NCI-H1048 (cell line): ENCODE measurements at places on chromosomes 12 and 14.

DNA sequence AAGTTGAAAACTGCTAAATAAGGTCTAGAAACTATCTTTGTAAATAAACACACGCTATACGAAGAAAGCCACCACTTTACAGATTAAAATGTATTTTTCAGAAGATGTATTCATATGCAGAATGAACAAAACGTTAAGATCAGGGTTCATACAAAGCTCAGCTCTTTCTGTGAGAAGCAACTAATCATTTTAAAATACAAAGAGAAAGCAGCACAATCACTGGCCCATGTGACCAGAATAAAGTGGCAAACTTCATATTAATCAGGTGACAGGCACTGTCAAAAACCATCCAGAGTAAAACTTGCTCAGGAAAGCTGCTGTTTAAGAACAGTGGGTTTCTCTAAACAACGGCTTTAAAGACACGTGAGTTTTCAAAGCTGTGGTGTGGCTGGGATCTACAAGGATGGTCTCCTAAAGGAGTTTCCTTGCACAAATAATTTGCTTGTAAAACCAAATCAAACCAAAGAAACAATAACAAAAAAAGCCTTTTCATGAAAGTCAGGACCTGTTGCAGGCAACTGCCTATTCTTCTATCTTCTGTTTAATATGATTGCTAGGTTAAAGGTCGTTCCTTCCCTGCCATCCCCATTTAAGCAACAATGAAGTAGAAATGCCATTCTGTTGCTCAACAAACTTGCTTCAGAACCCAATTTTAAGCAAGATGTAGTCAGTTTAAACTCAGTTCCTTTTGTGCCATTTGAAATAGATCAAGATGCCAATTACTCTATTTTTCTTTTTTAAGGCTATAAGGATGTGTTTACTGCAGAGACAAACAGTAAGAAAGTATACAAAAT, 22.3 kb downstream of the SEL1L start:
- no peak for DNase-seq

DNA sequence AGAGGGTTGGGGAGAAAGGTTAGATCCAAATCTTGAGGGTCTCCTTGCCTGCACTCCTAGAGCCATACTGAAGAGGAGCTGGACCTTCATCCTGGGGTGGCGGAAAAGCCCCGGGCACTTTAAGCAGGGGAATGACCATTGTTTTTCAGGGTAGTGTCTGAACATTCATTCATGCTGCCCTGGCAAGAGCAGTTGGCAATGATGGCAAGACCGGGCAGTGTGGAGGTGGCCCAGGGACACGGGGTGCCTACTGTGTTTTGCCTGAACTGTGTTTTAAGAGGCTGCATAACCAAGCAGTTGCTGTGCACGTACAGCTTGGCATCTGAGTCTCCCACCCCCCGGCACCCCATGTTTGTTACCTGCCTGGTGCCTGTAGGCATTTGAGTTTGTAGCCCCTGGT, 14.7 kb downstream of the TPCN1 start:
- DNase-seq = no peak

DNA sequence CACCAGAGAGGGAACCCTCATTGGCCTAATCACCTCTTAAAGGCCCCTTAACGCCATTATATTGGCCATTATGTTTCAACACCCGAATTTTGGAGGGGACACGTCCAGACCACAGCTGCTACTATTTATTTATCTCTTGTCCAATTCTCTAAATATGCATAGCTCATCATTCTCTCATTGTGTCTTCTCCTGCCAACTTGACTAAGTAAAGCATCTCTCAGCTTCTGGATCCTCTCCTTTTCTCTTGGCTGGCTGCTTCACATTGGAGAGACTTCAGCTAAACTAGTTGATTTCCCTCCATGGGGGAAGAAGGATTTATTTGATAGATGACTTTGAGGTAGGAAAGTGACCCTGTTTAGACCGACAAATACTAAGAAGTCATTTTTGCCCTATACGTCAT, 120.4 kb upstream of the KRR1 start:
- no peak for DNase-seq

- no peak for DNase-seq
Measured at GRCh38 chr12:54579258-54579657, 9.2 kb downstream of the PPP1R1A start.

DNA sequence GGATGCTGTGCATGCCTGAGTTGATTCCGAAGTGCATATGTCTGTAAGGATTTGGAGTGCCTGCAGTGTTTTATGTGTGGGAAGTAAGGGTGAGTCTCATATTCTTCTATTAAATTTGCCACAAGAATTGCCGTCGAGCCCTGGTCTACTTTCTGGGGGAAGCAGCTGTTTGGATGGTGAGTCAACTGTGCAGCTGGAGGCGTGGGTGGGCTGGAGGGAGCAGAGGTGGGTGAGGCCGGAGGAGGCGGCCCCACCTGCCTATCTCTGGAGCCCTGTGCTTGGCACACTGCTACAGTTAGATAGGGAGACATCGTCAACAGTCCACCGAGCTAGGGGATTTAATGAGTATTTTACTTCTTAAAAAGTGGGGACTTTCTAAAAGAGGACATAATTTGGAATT, 9.7 kb downstream of the GLRX5 start:
- no peak for DNase-seq

GRCh38 chr12:23771240-23771949, 178.1 kb downstream of the SOX5 start:
- DNase-seq = no peak

DNA sequence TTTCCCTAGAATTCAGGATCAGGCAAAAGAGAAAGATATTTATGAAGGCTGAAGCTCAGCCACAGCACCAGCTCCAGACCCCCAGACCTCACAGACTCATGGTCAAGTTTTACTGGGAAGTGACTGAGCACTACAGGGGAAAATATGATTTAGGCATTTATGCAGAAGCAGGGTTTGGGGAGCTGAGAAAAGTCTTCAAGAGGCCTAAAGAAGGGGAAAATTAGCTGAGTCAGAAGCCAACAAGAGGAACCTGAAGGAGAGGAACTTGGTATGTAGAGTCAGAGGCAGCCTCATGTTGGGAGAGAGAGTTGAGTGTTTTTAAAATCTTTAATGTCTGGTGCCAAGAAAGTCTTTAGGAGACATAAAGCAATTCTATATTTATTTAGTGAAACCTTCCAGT, 63.0 kb downstream of the FOS start:
- no peak for DNase-seq

- DNase-seq = no peak
Measured at GRCh38 chr12:29414368-29414767, 33.4 kb upstream of the ERGIC2 start.

DNA sequence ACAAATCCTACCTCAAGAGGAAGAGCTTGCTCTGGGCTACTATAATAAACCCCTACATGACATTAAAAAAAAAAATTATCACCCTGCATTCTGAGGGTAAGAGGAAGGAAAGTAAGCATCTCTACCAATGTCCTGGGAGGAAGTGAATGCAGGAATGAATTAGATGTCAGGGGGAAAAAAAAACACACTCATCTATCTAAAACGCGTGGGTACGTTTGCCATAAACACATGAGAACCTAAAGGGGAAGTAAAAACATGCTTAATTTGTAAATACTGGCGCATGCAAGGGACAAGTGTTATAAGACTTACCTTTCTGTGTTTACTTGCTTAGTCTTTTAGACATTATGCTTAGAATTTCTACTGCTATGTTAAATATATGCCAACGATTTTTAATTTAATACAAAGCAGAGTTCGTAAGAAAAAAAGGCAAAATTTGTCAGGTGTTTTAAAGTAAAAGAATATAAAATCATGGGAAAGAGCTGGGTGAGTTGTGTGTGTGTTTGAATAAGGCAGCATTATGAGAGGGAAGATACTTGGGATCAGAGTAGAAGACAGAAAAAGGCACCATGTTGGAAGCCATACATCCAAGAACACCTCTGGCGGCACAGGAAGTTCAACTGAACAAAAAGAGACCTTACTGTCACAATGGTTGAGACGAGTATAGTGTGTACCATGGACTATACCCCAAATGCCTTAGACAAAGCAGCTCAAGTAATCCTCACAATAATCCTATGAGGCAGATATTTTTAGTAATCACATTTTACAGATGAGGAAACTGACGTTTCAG, 1.5 kb downstream of the TMED8 start:
- DNase-seq = no peak

DNA sequence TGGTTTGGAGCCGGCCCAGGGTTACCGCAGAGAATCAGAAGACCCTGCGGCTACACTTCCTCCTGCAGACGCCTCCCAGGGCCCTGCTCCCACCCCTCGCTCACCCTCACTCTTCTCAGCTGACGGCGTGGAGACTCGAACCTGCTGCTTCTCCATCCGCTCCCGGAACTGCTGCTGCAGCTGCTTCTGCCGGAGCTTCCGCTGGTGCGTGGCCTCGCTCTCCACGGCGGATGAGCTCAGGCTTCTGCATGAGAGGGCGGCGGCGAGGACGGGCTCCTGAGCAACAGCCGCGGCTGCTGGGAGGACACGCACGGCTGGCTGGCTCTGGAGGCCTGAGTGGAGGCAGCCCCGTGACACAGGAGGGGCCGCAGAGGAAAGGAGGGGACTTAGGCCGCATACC, 33.3 kb downstream of the RAD52 start:
- no peak for DNase-seq

DNA sequence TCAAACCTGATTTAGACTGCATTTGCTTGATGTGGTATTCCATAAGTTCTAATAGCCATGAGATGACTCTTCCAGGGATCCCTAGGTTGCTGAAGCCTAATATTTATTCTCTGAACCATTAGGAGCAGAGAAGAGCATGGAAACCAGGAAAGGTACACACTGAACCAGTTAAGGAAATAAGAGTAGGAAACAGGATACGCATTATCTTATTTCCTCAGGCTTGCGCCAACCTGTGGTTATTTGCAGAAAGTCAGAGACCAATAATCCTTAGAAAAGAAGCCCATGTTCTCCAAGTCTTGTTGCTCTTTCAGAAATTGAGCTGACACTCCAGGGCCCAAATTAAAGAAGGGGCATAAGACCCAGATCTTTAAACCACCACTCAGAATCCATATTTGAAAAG, 41.8 kb upstream of the SMUG1 start:
- no peak for DNase-seq

DNA sequence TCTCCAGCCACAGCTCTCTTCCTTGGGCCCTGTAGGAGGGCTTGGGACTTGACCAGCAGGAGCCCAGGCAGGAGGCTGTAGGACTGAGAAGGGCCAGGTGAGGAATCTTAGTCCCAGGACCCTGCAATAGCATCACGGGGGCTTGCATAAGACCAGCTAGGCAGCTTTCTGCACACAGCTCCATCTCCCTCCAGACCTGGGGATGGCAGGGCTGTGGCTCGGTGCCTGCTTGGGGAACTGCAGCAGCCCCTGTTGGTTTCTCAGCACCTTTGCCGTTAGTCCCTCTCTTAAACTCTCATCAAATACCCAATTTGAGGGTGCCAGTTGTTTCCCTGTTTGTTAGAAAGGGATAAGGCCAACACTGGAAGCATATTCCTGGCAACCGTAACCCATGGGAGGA, 14.3 kb downstream of the DIO3 start:
- DNase-seq = no peak

GRCh38 chr14:29905543-29905942, 22.1 kb downstream of the PRKD1 start:
- DNase-seq = no peak

DNA sequence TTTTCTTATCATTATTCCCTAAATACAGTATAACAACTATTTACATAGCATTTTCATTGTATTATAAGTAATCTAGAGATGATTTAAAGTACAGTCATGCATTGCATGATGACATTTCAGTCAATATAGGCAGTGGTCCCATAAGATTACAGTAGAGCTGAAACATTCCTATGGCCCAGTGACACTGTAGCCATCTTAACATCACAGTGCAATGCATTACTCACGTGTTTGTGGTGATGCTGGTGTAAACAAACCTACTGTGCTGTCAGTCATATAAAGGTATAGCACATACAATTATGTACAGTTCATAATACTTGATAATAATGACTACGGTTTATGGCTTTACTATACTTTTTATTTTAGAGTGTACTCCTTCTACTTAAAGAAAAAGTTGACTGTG, 13.3 kb downstream of the LLPH start:
- DNase-seq = no peak

- no peak for DNase-seq
Measured at GRCh38 chr14:66036547-66036946, 449.6 kb upstream of the CCDC196 start.

DNA sequence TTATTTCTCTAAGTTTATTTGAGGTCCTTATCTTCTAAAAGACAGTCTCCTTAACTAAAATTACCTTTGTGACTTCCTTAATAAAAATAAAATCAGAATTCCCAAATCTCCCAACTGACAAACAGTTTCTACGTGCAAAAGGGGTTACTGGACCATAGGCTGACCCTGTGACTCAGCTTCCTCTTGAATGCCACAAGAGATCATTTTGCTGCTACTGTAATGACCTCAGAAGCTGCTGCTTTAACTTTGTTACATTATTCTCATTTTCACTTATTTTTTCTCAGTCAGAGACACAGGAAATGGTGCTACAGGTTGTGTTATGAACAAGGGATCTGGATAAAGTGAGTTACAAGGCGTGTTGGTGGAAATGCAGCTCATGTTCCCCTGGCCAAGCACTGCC, 132.2 kb upstream of the TMTC2 start:
- no peak for DNase-seq

- DNase-seq = no peak
Measured at GRCh38 chr12:54259194-54260011, 20.5 kb downstream of the CBX5 start.

DNA sequence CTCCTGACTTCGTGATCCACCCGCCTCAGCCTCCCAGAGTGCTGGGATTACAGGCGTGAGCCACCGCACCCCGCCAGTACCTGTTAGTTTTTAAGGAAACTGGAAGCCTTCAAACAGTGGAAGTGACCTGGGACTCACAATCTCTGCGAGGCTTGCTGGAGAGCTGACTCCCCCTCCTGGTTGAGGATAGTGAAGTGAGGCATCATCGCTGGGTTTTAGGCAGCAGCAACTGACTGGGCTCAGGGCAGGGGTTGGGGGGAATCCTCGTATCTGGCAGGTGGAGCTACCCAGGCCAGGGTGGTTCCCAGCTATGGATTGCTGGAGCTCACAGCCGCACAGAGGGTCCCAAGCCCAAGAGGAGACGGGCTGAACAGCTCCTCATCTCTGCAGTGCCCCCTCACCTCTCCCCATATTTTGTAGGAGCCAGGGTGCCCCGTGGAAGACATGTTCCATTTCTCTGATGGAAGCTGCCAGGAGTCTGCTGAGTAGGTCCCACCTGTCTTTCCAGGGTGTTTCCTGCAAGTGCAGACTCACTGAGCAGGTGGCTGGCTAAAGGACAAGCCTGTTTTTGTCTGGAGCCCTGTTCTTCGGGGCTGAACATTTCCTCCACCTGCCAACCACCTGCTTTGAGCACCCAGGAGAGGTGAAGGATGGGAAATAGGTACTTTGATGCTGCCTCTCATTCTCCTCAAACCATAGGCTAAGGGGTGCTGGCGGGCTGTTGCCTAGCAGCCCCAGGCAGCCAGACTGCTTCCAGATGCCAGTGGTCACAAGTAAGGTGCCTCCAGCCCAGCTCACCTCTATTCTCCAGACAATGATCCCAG, 3.1 kb downstream of the AVIL start:
- DNase-seq = no peak

DNA sequence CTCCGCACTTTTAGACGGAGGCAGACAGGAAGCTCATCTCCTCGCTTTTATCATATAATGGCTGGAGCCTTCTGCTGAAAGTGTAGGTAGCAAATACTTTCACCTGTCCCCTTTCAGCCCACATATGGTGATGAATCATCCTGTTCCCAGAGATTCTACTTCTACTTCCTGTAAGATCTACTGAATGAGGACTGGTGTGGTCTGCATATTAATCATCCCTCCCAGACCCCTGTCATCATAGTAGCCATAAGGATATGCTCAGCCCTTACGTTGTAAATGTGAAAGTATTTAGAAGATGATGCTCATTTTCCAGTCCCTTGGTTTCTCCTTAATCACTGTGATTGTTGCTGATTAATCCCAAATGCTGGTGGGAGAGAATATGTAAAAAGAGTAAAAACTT, 268.2 kb upstream of the GRIP1 start:
- DNase-seq = no peak
